ENCODE measurements at places on chromosomes 3 and 15.
A peak's percentile ranks its signal among the peaks of the same experiment; 100 is the strongest.

DNA sequence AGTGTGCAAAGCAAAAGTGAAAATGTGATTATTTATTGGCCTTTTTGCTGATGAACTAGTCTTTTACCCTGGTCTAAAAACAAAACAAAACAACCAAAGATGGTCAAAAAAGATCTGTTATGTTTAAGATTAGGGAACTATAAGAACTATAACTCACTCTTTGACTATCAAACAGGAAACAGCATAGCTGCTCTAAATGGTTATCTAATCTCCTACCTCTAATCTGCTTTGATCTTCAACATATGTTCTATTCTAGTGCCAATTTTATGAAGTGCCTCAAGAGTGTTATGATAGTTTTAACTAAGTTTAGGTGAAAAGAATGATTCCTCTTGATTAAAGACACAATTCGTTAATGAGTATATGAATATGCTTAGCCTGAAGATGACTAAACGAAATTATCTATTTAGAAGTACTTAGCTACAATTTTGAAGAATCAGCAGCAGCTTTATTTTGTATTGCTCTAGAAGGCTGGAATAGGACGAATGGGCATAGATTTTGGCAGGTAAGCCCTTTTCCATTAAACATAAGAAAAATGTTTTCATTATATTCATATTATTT is 46.0 kb downstream of the SETD2 start:
- DNase-seq: no peak

DNA sequence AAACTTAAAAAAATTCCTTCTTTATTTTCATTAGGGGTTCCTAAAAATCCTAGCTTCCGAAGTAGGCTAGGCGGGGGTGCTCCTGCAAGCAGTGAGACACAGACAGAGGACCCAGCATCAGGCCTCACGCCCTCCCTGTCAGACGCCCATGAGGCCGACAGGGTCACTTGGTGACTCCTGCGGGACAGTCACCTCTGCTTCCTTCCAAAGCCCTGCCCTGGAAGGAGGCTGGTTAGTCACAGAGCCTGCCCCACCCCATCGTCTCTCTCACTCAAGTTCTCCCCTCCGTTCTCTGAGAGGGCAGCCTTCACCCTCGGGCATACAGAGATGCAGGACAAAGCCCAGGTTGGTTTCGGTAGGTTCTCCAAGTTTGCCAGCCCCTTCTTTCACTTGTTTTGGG is 38.6 kb downstream of the EHD4 start:
- DNase-seq: peak; percentile 24

DNA sequence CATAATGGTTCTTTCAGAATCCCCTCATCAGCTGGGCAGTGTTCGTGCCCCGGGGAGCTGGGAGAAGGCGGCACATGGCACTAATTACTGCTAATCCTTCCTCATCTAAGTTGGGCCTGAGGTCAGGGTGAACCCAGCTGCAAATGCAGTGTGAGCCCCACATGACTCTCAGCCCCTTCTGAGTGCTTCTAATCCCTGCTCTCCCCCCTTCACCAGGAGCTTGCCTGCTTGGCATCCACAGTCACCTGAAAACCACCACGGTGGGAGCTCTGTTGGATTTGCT is 455 bp upstream of the TRPM1 start:
- no peak for DNase-seq

DNA sequence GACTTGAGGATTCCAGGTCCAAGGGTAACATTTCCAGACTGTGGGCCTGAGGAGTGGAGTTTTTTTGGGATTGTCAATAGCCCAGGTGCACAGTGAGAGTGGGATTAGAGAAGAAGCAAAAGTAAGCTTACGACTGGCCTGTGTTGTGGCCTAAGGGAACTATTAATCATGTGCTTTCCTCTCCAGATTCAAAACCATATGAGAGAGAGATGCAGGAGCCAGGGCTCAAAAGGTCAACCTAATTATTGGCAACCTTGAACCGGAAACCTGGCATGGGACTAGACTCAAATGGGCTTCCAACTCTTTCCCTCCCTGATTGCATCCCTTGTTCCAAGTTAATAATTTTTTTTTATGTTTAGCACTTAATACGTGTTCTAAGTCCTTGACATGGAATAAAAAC is 242.1 kb upstream of the THRB start:
- no peak for DNase-seq

DNA sequence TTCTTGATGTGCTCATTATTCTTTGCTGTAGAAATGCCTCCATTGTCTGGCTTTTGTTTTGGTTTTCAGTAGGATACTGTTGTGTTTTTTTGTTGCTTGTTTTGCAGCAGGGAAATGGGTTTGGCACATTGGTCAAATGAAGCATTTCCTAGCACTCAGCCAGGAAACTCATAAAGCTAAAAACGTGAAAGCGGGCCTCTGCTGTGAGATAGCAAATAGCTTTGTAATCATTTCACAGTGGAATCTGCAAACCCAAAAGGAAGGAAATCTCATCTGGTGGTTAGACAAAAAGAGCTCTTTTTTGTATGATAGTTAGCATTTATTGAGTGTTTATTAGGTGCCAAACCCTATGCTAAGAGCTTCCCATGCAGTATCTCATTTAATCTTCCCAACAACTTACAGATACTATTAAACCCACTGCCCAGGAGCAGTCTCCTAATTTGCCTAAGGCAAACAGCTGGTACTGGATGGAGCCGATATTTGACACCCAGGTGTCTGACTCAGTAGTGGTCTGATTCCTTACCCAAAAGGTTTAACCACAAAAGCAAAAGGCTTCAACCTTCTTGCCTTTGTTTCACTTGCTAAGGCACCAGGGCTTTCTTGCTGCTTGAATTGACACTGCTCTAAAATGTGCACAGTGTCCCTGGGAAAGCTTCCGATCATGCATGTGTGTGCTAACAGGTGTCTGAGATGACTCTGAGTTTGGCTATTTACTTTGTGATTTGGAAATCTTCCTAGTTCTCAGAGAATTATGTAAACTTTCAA is 527.9 kb upstream of the MDFIC2 start:
- no peak for DNase-seq

DNA sequence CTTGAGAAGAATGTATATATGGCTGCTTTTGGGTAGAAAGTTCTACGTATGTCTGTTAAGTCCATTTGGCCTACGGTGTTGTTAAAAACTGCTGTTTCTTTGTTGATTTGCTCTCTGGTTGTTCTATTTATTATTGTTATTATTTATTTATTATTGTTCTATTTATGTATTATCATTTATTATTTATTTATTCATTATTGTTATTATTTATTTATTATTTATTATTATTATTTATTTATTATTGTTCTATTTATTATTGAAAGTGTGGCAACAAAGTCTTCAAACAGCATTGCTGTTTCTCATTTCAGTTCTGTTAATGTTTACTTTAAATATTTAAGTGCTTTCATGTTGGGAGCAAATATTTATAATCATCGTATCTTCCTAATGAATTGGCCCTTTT is 66.7 kb downstream of the SI start:
- DNase-seq: no peak

DNA sequence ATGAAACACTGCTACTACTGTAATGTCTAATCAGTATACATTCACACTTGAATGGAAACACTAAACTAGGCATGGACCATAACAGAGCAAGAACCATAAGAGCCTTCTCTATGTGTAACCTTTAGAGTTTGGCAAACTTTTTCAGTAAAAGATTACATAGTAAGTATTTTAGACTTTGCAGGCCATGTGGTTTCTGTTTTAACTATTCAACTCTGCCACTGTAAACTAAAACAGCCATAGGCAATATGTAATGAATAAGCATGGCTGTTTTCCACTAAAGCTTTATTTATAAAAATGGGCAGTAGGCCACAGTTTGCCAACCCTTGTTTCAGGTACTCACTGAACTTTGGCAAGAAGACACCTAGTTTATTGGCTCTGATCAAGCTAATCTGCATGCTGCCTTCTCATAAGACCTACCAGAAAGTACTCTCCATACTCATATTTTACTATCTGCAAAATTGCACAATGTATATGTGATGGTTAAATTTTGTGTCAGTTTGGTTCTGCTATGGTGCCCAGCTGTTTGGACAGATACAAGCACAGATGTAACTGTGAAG is 46.0 kb downstream of the UACA start:
- no peak for DNase-seq

DNA sequence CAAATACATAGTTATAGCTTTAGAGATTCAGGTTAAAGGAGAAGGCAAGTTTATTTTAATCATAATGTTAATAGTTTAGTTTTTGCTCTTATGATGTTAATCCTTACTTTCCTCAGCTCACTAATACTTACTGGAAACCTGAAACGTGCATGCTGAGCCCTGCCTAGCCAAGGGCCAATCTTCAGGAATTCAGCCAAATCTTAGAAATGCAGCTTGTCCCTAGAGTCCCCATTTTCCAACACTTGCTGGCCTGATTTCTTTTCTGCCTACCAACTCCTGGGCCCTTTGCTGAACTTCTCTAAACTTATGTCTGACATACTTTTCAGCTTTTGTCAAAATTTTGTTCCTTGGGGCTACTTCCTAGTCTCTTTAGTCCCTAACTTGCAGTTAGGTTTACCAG is 22.8 kb downstream of the BCHE start:
- no peak for DNase-seq

DNA sequence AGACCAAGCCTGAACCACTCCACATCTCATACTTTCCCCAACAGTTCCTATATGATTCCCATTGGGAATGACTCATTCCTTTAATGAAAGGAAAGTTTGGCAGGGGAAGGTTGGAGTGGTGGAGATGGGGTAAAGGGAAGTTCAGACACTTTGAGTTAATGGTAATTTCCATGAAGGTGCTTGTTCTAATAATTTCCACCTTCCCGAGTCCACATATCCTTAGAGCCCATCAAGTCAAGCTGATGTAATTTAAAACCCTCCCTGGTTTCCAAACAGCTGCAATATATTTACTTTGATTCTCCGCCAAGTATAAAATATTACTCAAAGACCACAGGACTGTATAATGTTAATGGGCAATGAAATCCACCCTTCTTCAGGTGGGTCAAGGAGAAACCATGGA is 95.0 kb upstream of the GALNT15 start:
- no peak for DNase-seq

- no peak for DNase-seq
These were observed 14.6 kb downstream of the RAB43 start for GRCh38 chr3:129106866-129107565.

Measured in activated CD4-positive, alpha-beta T cell treated with anti-CD3 and anti-CD28 coated beads, Interleukin-2, amount 50 U/mL, for 48 hours (primary cell).